Stromal cell of bone marrow (primary cell): ENCODE measurements at places on chromosomes 7 and 10.
A peak's percentile ranks its signal among the peaks of the same experiment; 100 is the strongest.

DNA sequence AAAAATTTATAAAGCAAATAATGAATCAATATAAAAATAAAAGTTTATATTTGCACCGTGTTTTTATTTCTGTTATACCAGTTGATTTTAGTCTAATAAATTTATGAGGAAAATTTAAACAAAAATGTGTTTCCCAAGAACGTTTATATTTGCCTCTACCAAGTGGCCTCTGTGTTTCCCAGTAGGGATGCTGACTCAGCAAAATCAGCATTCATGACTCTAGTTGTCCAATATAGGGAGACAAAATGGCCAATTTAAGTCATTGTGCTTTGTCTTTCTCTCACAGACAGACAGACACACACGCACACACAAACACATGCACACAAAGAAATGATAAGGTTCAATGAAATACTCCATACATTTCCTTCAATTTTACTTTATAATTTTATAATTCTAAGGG lies 942.5 kb upstream of the ZWINT start:
- no peak for DNase-seq

- no peak for DNase-seq
Observed at GRCh38 chr7:26127411-26127810, 24.6 kb upstream of the NFE2L3 start.

GRCh38 chr7:57425239-57425944 lies 24.6 kb upstream of the ZNF716 start:
- no peak for DNase-seq

DNA sequence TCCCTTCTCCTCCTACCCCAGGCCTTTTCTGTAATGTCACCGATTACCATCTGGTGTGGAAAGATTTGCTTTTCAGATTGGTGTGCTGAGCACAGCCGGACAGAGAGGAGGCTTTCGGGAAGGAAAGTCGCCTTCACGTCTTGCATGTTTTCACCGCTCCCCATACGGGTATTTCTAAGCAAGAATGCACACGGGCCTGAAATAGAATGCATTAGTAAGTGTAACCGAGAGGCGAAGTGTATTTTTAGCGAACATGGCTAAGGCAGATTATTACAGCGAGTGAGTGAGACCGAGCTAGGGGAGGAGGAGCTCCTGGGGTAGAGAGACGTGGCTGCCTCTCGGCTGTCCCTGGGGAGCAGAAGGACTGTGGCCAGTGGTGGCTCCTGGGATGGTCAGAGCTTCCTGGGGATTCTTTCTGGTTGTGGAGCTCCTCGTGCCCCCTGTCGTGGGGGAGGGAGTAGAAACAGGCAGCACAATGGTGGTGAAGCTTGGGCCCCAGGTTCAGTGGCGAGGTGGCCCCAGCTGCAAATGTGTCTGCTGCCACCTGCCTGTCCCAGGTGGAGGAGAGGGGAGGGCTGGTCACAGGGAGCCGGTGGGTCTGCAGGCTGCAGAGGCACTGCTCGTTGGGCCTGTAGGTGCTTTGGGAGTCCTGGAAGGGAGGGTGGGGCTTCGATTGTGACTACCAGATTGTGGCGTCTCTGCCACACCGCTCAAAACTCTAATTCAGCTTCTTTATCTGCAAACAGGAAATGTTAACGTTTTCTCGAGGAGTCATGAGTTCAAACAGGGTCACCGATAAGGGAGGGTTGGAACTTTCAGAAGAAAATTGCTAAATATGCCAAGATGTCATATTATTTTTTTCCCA lies 135.8 kb downstream of the CAMK1D start:
- no peak for DNase-seq

DNA sequence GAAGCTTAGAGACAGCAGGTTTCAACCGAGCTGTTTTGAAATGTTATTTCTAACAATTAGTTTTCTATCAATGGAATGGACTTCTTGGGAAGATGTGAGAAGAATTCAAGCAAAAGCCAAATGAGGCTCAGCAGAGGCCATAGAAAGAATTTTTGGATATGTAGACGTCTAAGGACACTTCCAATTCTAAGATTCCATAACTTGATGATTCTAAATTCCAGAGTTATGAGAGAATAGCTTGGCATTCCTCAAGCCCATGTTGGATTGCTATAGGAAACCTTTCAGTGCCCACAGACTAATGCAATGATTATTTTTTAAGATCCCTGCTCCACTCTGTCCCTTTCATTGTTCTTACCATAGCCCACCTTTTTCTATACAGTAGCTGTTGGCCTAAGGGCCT lies 77.2 kb upstream of the PALS2 start:
- DNase-seq, result no peak

DNA sequence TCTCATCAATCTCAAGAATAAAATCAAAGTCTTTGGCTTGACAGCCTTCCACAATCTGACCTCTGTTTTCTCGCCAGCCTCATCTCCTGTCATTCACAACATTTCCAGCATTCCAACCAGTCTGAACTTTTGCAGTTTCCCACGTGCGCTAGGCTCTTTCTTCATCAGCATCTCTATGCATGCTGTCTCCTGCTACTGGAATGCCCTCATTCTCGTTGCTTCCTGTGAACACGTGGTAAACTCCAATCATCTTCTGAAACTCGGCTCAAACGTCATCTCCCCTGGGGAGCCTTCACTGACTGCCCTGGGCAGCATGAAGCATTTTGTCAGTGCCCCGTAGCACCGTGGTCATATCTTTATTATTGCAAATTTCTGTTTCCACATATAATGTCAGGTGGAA lies 12.2 kb upstream of the RSBN1L start:
- peak; percentile 90 for DNase-seq

DNA sequence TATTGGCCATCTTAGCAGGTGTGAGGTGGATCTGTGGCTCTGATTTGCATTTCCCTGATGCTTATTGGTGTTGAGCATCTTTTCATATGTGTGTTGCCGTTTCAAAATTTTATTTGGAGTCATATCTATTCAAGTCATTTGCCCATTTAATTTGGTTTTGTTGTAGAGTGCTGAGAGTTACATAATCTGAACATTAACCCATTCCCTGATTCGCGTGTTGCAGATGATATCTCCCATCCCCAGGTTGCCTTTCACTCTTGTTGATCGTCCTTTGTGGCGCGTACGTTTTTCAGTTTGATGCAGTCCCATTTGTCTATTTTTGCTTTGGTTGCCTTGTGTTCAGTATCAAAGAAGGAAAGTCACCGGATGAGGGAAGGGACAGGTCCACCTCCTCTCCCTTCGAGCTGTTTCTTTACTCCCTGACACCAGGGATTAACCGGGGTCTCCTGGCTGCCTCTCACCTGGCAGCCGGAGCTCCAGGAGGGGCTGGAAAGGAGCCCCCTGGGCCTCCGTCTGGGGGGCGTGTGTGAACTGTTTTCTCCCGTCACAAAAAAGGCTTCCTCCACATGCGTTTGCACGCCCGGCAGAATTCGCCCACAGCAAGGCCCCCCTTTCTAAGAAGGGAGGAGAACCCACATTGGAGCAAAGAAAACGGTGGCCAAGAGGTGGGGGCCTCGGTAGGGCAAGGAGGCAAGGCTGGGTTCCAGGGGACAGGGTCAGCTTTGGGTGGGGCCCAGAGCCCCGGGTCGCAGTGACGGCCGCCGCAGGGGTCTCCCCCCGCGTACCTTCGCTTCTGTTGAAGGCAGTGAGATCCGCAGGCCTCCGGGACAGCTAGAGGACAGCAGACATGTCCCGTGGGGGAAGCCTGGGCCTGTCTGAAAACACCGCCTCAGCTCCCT lies 8.3 kb downstream of the MNX1 start:
- DNase-seq, result no peak

- no peak for DNase-seq
Observed at GRCh38 chr7:156470399-156471320, 169.9 kb upstream of the RNF32 start.

DNA sequence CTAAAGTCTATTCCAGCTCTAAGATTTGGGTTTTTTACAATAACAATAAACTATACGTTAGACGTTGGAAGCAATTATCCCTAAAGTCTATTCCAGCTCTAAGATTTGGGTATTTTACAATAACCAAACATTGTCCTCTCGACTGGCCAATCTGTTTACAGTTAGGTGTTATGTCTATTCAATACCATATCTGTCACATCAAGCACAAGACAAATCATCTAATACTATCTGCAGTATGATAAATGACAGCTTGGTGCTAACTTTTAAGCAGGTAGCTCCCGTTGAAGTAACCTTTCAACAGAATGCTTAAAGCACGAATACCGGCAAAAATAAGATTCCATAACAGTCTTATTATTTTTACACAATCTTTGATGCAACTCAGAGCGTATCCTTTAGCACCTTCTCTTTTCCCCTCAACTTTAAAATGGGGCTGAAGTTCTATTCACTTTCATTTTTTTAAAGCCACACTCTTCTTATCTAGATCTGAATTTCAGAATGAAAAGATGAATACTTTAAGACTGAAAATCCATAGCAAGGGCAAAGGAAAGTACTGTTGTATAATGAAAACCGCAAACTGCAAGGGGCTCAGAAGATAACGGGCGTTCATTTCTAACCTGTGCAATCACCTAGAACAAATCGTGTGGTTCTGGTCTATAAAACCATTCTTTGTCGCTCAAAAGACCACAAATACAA lies 925 bp downstream of the H2AZ2 start:
- DNase-seq, result no peak

- DNase-seq, result peak; percentile 79
Observed at GRCh38 chr10:78336402-78336791, 302.7 kb downstream of the RPS24 start.
